ENCODE measurements at places on chromosomes 4 and X.
A peak's percentile ranks its signal among the peaks of the same experiment; 100 is the strongest.

GRCh38 chr4:8189551-8190466, 9.3 kb upstream of the SH3TC1 start:
- no peak for DNase-seq

- peak; percentile 61 for DNase-seq
Observed at GRCh38 chrX:153875391-153876111, 10.4 kb downstream of the L1CAM start.

GRCh38 chr4:14379183-14379582, 623.1 kb upstream of the CPEB2 start:
- DNase-seq, result no peak

DNA sequence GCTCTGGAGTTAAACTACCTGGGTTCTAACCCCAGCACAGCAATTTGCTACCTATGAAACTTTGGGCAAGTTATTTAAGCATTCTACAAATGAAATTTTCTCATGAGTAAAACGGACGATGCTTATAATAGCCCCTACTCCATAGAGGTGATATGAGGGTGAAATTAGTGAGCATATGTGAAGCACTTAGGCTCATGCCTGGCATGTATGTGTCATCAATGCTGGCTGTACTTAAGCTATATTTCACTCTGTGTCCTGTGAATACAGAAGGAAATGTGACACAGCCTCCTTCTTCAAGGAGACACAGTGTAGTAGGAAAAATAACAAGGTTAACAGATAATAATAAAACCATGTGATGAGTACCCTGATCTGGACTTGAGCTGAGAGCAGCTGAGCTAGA, 20.4 kb upstream of the FMR1NB start:
- DNase-seq, result no peak

GRCh38 chr4:125313989-125314667, 627 bp upstream of the FAT4 start:
- no peak for DNase-seq

DNA sequence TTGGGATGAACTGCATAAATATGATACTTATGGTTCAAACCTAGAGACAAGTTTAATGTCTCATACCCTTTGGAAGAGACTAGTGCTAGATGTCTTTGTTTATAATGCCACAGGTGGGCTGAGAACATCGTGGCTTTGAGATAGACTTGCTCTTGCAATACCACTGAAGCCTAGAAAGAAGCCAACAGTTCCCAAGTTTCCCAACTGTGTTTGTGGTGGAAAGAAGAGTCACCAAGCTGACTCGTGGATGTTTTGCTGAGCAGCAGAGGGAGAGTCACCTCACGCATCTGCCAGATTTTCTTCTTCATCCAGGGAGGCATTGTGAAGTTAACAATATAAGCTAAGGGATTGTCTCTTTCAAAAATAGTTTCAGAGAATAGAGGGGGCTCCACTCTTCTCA, 1076.2 kb downstream of the C4orf33 start:
- no peak for DNase-seq

- no peak for DNase-seq
Observed at GRCh38 chrX:67700602-67701001, 156.8 kb downstream of the AR start.

DNA sequence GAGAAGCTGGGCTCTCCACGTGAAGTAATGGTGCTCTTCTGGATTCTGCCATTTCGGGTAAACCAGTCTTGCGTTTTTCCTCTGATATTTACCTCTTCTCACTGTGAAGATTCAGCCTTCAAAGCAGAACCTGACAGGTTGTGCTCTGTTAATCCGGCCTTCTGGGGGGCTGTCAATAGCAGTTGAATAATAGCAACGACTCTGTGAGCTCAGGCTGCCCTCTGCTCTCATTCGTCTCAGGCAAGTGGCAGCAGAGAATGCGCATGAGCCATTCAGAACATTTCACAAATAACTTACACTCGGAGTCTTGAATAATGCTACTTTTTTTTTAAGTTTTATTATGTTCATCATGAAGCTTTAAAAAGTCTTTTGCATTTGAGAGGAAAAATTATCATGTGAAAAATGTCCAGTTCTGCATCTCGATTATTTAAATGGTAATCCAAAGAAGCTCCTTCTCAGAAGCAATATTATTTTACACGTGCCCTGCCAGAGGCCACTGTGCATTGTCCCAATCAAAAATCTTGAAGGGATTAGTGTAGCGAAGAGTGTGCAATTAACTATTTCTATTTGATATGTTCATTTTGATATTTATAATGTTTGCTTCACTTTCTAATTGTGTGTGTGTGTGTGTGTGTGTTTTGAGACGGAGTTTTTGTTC, 354.2 kb upstream of the FAT1 start:
- no peak for DNase-seq

GRCh38 chr4:169620880-169621248, 486 bp downstream of the CLCN3 start:
- DNase-seq, result no peak

DNA sequence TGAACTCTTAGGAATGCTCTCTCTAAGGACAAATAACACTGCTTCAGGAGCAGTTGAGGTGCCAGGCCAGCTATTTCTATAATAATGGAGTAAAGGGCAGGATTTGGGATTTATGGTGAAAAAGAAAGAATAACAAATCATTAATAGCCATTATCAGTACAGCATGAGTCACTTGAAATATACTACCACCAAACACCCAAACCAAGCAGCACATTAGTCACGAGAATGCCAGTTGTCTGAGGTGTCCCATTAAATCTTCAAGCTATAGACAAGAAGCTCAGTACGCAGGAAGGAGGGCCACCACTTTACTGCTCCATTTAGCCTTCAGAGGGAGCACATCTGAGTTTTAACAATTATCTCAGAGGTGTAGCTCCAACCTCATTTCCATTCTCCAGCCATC, 106.8 kb upstream of the MAGEA10 start:
- DNase-seq, result no peak

- DNase-seq, result no peak
Observed at GRCh38 chr4:91963486-91963885, 340.3 kb upstream of the GRID2 start.

DNA sequence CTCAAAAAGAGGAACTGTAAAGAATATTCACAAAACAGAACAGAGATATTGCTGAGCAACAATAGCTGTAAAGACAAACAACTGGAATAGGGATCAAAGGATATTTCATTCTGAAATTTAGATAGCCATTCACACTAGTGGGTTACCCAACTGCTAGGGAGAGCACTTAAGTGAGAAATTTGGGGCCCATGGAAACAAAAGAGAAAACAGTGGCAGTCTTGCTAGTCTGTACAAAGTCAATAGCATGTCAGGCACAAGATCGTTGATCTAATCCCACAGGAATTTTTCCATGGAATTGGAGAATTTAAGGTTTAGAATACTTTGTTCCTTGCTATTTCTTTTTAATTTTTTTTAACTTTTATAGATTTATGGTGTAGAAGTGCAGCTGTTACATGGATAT, 467.0 kb downstream of the PCDH18 start:
- no peak for DNase-seq

DNA sequence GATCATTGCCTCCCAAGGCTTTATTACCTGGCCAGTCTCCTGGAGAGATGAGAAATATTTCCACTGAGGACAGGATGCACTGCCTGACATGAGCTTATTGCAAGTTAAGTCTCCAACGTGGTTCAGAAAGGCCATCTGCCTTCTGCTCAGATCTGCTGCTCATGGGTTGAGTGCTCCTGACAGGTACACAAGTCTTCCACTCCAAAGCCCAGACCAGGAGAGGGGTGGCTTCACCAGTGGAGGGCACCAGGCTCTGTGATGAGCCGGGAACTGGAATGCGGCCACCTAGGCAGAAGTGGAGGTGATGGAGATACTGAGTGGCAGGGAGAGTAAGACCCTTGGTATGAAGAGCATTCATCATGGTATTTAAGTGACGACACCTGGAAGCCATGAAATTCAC, 79.5 kb upstream of the IRF2 start:
- no peak for DNase-seq

DNA sequence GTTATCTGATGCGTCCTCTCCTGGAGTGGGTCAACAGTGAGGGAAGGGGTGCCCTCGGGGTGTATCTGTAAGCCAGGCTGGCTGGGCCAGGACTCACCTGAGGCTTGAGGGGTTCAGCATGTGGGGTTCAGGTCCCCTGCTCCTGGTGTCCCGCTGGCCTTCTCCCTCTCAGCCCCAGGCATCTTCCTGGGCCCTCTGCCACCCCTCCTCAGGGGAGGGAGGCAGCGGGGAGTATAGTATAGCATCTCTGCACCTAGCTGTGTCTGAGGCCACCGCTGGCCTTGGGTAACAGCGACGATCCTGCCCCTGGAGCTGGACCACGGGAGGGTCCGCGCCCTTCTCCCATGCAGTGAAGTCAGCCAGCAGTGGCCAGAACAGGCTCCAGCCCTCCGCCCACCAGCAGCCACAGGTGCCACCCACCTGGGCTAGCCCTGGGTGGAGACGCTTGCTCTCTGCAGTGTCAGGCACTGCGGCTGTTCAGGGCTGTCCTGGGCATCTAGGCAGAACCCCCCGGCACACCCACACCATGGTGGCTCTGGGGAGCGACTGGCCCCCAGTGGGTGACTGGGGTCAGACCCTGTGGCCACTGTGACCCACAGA, 110.7 kb upstream of the NKX1-1 start:
- DNase-seq, result no peak

DNA sequence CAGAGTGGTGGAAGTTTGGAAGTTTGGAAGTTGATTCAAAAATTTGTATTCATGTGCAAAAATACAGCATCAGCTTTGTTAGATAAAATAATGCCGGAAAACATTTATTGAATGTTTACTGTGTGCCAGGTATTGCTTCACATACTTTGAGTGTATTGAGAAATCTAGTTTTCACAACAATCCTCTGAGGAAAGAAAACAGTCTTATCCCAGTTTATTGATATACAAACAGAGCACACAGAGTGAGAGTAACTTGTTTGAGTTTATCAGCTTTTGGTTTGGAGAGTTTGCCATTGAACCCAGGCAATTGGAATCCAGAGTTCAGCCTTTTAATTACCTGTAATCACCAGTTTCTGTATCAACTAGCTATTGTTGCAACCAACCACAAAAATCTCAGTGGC, 127.2 kb upstream of the RPS6KA3 start:
- DNase-seq, result no peak

GRCh38 chr4:105122350-105122749, 24.3 kb upstream of the TET2 start:
- no peak for DNase-seq

- no peak for DNase-seq
Observed at GRCh38 chrX:16160729-16161128, 6.6 kb upstream of the MAGEB17 start.

DNA sequence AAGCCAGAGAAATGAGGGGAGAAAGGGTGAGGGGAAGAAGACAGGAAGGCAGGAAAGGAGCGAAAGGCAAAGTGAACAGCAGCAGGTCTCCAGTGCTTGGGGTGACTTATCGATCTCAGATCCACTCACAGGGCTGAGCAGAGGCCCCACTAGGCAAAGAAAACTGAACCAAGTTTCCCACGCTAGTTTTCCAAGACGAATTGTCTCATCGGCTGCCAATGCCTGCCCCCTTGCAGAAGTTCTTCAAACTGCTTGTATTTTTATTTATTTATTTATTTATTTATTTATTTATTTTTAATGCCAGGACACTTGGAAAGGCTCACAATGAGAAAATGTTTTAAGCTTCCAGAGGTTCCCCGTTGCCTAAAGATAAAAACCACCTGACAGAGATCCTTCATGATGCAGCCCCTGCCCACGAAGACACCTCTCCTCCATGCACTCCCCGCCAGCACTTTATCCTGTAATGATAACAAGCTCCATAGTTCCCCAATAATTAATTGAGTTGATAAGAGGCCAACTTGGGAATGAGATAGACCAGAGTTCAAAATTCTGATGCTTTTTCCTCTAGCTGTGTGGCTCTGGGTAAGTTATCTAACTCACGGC, 43.2 kb downstream of the QDPR start:
- no peak for DNase-seq

DNA sequence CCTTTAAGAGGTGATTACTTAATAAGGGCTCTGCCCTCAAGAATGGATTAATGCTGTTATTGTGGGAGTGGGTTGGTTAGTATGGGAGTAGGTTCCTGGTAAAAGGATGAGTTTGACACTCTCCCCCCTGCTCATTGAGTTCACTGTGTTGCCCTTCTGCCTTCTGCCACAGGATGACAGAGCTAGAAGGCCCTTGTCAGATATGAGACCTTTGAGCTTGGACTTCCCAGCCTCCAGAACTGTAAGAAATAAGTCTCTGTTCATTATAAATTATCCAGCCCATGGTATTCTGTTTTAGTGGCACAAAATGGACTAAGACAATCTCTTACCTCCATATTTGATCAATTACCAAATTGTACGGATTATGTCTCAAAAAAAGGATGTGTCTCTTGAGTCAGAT, 114.3 kb upstream of the NAP1L5 start:
- no peak for DNase-seq

DNA sequence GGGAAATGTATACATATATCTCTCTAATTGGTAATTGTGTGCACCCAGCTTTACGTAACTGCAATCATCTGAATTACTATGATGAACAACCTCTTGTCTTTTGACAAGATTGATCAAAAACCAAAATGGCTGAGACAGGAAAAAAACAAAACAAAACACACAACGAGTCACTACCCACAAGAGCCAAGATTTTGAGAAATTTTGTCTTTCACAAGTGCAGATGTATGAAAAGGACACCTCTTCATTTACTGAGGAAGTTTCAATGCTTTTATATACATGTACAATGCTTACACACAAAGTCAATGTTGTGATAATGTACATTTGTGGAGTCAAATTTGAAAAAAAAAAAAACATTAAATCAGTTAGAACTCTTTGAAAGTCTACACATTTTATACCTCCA, 224.6 kb downstream of the SCFD2 start:
- DNase-seq, result no peak
